ENCODE measurements at places on chromosomes 12 and 14. TPM values are rescaled to one million over a fixed set of nuclear protein-coding genes. Genes with fewer than 3 reads are reported as not detected.

SERPINA10 gene
- total RNA-seq, result not detected

GAS2L3 gene
- total RNA-seq, result 8.9 TPM

ACOT6 gene
- not detected for total RNA-seq

PRPH gene
- total RNA-seq, result 1.6 TPM

CDKN3 gene
- total RNA-seq, result 84.0 TPM

FOXG1 gene
- total RNA-seq, result 0.09 TPM

ALDH1L2 gene
- 3.3 TPM for total RNA-seq

CCDC60 gene
- not detected for total RNA-seq

CD63 gene
- total RNA-seq, result 728 TPM

Measured in A549 treated with CpdA at 1 μM for 4 hours (cell line).